ENCODE measurements at places on chromosomes 2 and 18.

GRCh38 chr18:11586896-11587295 lies 22.5 kb upstream of the SLC35G4 start:
- no peak for DNase-seq

GRCh38 chr2:182280118-182280517 lies 146.7 kb downstream of the PDE1A start:
- no peak for DNase-seq

GRCh38 chr18:8380006-8380405 lies 229.2 kb upstream of the RAB12 start:
- no peak for DNase-seq

- no peak for DNase-seq
These were observed 256.6 kb downstream of the PIEZO2 start for GRCh38 chr18:10892786-10893185.

DNA sequence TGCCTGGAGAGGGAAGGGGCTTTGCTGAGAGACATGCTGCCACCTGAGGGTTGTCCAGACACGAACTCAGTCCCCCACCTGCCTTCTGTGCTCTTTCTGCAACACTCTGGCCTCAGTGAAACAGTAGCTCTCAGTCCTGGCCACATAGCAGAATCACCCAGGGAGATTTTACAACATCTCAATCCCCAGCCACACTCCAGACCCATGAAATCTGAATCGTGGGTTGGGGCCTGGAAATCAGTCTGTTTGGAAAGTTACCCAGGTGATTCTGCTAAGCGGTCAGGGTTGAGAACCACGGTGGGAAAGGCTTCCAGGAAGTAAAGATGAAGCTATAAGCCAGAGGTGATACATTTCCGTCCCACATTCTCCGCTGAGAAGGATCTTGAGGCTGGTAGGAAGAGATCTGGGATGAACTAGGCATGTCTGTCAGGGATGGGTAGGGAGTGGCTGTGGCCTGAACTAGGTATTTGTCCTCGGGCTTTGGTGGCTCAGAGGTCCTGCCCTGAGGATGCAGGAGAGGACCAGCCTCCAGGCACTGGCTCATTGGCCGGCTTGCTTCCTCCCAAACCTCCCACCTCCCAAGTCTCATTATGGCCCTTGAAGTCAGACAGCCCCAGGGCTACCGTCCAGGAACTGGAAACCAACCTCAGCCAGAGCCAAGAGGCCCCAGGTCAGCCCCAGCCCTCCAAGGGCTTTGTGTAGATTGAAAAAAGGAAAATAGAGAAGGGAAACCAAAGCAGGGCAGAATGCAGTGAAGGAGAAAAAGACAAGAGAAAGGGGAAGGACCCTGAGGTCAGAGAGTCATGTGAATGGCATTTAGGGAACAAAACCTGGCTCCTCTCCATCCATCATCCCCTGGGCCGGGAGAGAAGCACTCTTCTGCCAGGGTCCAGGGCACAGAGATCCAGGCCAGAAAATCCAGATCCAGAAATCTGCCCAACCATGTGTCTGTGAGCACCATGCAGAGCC lies 119.6 kb downstream of the ZFP36L2 start:
- no peak for DNase-seq

GRCh38 chr2:111984213-111984604 lies 70.9 kb upstream of the TMEM87B start:
- DNase-seq, result no peak

- DNase-seq, result no peak
These were observed 500.7 kb downstream of the RIT2 start for GRCh38 chr18:42614619-42615293.

DNA sequence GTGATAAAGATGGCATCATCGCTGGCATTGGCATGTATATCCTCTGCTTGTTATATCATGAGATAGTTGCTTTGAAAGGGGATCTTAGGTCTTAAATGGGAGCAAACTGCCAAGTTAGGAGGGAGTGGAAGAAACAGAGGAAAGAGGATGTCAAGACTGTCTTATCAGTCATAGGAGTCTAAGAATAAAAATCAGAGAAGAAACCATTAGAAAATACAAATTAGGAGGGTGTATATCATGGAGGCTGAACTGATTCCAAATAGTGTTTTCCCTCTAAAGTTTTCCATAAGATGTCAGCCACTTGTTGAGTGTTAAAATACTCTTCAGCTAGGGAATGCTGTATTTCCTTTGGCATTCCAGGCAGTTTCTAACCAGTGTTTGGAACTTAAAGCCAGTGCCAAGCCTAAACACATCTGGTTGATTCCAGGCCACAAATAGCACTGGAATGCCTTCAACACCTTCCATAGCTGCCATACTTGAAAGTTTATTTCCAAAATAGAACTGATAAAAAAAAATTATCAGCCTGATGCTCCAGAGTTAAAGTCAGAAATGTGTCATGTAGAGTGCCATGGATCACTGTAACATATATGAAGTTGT lies 129.4 kb downstream of the ZEB2 start:
- DNase-seq, result no peak
